ENCODE measurements at places on chromosomes 3 and 15. TPM values are rescaled to one million over a fixed set of nuclear protein-coding genes. Genes with fewer than 3 reads are reported as not detected.

The EBLN2 gene
- total RNA-seq, result 7.9 TPM

The GABRA5 gene
- total RNA-seq, result not detected

The CD86 gene
- 8.5 TPM for total RNA-seq

The STARD5 gene
- total RNA-seq, result 0.87 TPM

The PGBD4 gene
- 5.2 TPM for total RNA-seq

The PAQR9 gene
- not detected for total RNA-seq

The MAP1A gene
- total RNA-seq, result 1.8 TPM

The MUC20 gene
- 0.22 TPM for total RNA-seq

The AHSG gene
- not detected for total RNA-seq

The SLITRK3 gene
- total RNA-seq, result not detected

The CHRD gene
- total RNA-seq, result 17.7 TPM

The ARID3B gene
- 17.7 TPM for total RNA-seq

The BUB1B gene
- 58.2 TPM for total RNA-seq

The INKA1 gene
- 5.7 TPM for total RNA-seq

The ZNF660 gene
- total RNA-seq, result 11.1 TPM

Measured in Karpas-422 (cell line).